GDM1 (cell line): ENCODE measurements at places on chromosomes 5 and 9.

GRCh38 chr9:129327552-129328328 is 149.7 kb upstream of the IER5L start:
- no peak for DNase-seq

- DNase-seq: no peak
Observed at GRCh38 chr5:38641003-38641402, 84.6 kb upstream of the LIFR start.

DNA sequence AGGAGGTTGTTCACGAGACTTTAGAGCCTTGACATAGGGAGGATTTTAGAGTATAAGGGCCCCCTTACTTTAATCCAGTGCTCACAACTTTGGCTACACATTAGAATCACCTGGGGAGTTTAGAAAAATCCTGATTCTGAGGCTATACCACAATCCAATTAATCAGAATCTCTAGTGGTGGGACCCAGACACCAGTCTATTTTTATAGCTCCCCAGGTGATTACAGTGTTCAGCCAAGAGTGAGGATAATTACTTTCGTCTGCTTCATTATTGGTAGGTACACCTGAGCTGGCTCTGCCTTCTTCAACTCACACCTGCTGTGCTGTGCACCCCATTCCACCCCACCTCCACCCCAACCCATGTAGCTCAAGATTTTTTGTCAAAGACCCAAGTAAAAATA is 141.3 kb upstream of the EPB41L4A start:
- no peak for DNase-seq

DNA sequence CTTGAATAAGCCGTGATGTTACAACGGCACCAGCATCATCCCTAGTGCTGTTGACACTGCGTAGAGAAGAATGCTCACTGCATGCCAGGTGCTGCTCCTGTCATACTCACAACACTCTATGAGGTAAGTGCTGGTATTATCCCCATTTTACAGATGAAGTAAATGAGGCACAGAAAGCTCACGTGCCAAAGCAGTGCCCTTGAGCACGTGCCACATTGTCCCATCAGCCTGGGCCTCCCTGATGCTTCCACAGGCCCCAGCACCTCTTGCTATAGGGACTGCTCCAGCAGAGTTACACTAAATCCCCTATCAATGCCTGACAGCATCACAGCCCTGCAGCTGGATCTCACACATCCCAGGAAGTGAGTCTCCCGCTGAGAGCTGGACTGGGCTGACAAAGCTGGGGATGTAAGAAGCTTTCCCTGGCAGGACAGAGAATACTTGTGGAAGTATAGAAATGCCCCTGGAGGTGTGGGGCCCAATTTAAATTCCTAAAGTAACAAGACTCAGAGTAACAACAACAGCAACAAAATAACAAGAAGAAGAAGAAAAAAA is 216.1 kb downstream of the FSTL4 start:
- no peak for DNase-seq

DNA sequence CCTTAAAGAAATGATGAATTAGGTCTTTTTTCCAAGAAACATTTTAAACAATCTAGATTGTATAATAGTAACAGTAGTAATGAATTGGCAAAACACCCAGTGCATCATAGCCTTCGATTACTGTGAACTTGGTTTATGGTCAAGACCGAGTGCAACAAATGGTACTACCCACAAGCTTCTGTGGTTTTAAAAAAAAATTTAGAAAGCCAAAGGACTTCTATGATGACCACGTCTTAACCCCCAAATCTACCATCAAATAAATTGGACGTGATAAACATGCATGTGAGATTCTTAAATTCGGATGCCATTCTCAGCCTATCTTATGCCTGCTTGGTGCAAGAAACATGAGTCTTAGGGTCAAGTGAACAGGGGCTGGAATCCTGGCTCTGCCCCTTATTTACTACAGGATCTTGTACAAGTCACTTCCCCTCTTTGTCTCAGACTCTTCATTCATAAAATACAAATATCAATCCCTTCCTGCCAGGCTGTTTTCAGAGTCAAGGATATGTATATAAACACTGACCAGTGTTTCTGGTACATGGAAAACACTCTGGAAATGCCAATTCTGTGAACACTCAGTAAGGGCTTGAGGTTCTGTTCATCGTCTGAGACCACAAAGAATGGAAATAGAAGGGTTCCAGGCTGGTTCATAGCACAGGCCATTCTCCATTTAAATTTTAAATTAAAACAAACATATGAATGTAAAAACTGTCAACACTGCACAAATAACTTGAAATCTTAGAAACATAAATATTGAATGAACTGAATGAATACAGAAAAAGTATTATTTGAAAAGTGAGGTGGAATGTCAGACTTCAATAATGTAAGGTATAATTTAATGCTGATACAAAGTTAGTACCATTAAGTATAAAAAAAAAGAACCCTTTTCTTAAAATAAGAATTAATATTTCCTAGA is 107.8 kb downstream of the NR6A1 start:
- DNase-seq: no peak

GRCh38 chr9:88533951-88534455 is 975 bp upstream of the NXNL2 start:
- DNase-seq: no peak

GRCh38 chr5:17748201-17748600 is 113.9 kb downstream of the TAF11L14 start:
- no peak for DNase-seq

DNA sequence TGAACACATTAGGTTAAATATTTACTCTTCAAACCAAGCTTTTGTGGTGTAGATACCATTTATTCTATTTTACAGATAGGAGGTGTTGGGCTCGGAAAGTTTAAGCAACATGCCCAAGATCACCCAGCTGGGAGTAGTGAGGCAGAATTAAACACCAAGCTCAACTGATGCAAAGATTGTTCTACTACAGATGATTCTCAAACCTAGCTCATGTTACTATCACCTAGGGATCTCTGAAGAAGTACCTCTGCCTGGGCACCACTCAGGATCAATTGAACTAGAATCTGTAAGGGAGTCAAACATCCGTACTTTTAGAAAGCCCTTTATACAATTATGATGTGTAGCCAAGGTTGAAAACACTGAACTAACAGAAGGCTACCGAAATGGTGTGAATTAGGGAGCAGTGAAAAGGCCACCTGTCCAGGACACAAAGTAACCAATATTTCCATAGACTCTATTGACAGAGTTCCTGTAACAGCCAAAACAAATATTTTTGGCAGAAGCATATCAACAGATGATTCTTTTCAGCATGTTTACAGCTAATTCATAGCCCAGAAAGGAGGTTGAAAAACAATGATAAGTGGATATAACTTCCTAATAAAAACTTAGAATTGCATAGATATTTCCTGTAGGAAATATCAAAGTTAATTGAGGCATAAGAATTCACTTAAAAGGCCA is 158.5 kb upstream of the PTGER4 start:
- DNase-seq: no peak
